ENCODE measurements at places on chromosomes 3 and 15.

- peak; percentile 20 for DNase-seq
These were observed 192.8 kb upstream of the TBC1D5 start for GRCh38 chr3:17935222-17935621.

- DNase-seq = no peak
These were observed 3.9 kb downstream of the TMIE start for GRCh38 chr3:46705022-46705530.

DNA sequence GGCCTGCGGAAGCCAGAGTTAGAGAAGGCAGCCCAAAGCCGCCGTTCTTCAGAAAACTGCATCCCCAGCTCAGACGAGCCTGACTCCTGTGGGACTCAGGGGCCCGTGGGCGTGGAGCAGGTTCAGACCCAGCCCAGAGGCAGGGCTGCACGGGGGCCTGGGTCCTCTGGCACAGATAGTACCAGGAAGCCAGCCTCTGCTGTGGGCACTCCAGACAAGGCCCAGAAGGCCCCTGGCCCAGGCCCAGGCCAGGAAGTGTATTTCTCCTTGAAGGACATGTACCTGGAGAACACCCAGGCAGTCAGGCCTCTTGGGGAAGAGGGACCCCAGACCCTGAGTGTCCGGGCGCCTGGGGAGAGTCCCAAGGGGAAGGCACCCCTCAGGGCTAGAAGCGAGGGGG is 23.1 kb downstream of the ALPK3 start:
- DNase-seq = no peak

- no peak for DNase-seq
These were observed 501 bp downstream of the NDN start for GRCh38 chr15:23686466-23687142.

All from DMS79 (cell line).